ENCODE measurements at places on chromosomes 4 and X.

DNA sequence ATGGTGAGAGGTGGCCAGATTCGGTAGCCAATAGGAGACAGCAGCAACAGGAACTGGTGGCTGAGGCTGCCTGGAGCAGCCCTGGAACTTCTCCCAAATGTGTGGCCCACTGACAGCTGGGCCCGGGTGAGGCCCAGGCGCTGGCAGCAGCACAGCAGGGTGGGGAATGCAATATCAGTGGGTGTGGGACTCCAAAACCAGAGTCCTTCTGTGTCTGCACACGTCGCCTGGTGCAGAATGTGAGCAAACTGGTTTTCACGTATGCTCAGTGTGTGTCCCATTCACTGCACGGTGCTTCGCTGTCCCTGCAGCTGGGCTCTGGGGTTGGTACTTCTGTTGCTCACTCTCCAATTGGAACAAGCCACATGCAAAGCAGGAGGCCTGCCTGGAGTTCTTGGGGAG, 14.4 kb upstream of the CENPU start:
- no peak for DNase-seq

DNA sequence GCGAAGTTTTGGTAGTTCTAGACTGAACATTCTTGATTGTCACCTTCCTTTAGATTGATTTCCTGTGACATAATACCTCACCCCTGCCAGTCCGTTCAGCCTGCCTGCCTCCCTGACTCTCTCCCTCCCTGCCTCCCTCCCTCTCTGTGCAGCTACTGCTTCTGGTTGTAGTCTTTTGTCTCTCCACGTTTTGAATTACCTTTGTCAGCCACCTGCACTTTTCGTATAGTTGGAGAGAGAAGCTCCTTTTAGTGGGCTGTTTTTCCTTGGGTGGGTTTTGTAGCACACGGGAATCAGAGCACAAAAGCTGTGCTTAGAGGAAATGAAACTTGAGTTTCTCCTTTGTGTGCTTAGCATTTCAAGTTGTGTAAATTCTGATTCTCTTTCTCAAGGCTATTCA, 32.6 kb upstream of the MSMO1 start:
- DNase-seq: no peak

DNA sequence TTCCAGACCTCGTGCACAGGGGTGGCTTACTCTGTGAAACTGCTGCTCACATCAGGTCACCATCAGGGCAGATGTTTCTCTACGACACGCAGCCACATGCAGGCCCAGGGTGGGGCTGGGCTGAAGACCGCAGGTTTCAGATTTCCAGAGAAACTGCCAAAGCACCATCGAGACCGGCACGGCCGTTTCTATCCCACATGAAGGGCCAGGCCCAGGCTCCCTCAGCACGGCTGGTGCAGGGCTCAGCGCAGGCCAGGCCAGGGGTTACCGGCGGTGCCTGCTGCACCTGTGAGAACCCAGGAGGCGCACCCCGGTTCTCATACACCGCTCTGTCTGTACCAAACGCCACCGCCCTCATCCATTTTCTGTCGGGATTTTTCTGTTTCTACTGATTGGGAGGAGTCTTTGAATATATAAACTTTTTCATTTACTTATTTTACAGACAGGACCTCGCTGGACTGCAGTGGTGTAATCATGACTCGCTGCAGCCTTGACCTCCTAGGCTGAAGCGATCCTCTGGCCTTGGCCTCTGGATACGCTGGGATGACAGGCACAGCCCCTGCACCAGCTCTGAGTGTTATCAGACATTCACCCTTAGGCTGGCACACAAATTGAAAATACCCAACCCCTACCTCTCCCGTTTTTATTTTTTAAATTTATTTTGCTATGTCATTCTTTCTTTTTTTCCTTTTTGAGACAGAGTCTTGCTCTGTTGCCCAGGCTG, 17.1 kb downstream of the CTBP1 start:
- DNase-seq: no peak

DNA sequence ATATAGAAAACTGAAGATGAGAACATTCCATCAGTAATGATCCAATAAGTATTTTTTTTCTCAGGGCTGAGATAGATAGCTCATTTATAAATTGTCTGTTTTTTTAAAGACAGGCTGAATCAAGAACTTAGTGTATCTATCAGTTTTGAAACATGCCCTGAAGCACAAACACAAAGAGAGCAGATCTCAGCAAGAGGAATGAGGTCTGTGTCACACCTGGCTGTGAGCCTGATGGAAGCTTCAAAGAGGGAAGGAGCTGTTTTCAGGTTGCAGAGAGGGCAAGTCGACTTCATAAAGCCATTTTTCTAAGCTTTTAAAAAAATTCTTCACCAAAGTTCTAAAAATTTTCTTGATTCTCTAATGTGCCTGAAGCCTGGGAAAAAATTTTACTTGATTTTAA, 434.9 kb downstream of the PDGFC start:
- DNase-seq: no peak

DNA sequence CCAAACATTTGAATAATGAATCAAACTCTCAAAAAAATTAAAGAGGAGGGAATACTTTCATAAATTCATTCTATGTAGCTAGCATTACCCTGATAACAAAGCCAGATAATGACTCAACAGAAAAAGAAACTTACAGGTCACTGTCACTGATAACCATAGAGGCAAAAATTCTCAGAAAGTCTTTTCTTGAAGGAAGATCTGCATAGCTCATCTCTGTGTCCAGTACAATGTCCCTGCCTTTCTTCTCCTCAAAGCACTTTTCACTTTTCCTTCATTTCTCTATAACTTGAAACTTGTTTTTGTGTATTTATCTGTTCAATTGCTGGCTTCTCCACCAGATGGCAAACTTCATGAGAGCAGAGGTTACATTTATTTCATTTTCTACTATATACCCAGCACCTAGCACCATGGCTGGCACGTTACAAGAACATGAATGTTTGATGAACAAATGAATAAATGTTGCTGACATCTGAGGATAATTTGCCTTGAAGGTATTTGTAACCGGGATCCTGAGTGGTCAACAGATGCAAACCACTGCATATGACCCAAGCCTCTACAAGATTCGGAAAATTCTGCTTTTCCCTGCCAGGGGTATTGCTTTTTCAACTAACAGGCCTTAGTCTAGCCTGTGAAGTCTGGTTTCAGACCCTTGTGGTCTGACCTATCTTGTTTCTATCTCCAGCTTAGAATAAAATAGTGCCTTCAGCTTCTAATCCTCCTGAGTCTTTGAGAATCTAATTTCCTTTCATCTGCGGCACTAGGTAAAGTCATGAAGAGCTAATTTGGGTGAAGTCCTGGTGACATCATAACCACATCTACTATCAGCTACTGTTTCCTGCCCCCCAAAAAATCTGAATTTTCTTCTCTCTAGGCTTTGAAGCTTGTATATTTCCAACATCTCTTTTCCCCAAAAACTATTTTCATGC, 52.5 kb upstream of the ANTXR2 start:
- peak; percentile 11 for DNase-seq

DNA sequence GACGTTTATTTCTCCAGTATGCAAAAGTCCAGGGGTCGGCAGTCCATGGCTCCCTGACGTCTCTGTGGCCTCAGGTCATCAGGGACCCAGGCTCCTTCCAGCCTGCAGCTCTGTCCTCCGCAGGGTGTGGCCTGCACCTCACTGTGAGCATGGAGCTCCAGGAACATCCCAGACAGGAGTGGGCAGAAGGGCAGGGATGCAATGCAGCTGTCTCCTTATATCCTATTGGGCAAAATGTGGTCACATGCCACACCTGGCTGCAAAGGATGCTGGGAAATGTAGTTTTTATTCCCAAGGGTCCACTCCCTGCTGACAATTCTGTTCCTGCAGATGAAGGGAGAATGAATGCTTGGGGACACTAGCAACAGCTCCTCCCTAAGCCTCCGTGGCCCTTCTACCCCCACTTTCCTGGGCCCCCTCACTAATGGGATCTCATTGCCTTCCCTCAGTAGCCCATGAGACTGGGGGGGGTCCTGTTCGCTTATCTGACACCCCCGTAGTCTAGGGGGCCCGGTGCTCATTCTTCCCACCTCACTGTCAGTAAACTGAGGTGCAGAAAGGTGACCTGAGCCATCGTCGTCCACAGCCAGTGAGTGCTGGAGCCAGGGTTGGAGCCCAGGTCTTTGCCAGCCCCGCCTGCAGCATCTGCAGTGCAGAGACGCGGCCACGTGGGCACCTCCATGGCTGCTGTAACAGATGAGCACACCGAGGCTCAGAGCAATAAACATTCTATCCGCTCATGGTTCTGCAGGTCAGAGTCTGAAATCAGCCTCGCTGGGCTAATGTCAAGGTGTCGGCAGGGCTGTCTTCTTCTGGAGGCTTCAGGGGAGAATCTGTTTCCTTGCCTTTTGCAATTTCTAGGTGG, 5.9 kb upstream of the GRPEL1 start:
- DNase-seq: peak; percentile 86

- DNase-seq: no peak
Observed at GRCh38 chrX:57289089-57289488, 2.6 kb downstream of the FAAH2 start.

GRCh38 chr4:81577392-81577791, 105.7 kb upstream of the RASGEF1B start:
- no peak for DNase-seq

GRCh38 chrX:11478026-11478425, 184.8 kb downstream of the AMELX start:
- no peak for DNase-seq

- DNase-seq: peak; percentile 37
Observed at GRCh38 chr4:156968479-156968984, 3.1 kb downstream of the PDGFC start.

DNA sequence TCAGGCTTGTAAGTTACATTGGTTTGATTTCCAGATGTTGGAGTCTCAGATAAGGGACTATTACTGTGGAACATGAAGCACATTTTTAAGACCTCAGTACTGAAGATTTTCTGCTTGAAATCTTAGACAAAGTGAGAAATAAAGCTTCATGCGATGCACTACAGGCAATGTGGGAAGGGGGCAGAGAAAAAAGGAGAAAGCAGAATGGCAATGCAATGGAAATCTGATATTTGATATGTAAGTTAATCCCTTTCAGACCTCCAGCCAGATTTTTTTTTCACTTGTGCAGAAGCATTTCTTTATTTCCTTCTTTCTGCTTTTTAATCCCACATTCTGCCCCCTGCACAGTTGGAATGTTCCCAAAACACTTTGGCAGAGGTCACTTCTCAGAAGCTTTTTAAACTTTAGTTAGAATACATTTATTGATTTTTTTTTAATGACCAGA, 174.3 kb downstream of the ADGRL3 start:
- no peak for DNase-seq

DNA sequence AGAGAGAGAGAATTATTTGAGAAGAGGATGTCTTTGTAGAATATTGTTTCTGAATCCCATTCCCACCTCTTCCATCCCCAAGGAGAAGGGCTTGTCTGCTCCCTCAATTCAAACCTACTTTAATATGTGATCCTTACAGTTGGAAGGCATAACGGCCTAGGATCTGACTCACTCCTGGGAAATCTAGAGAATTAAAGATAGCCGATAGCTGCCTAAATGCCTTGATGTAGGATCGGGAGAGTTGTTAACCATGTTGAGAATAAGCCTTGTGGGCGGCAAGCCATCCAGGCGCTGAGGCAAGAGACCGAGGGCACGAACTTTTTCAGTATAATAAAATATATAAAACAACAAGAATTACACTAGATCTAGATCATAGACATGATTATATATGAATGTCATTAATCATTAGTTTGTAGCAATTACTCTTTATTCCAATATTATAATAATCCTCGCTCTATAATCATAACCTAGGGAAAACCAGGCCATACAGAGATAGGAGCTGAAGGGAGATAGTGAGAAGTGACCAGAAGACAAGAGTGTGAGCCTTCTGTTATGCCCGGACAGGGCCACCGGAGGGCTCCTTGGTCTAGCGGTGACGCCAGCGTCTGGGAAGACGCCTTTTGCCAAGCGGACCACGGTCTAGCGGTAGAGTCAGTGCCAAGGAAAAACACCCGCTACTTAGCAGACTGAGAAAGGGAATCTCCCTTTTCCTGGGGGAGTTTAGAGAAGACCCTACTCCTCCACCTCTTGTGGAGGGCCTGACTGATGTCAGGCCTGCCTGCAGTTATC, 13.5 kb downstream of the EMCN start:
- DNase-seq: no peak

DNA sequence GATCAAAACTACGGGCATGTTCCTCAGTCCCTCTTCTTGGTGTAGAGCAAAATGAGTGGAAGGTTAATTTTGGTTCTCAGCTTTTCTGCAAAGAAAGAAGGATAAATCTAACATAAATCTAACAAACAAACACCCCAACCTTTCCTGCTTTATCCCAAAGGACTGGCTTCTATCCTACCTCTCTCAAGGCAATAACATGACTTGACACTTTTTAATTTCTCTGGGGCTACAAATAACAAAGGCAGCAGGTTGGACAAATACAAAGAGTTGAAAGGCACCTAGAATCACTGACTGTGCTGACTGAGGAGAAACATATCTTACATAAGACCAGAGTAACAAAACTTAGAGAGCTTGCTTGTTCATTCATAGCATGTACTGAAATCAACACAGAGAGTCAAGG, 703.6 kb upstream of the PITX2 start:
- DNase-seq: no peak

DNA sequence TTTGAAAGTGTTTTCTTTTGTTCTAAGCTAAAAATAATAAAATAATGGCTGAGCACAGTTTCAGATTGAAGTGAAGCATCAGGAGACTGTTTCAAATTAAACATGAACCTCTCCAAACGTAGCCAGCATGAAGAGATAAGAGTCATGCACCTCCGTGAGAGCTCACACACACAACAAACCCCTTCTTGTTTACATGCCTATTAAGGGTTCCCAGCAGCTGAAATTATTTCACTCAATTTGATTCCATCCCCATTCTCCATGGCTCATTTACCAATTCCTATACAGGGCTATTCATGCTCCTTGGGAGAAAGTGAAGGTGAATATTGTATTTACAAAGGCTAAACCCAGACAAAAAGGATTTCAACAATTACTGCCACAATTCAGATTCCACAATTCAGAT, 954.1 kb upstream of the INTU start:
- DNase-seq: no peak

GRCh38 chrX:30364229-30364628, 55.0 kb upstream of the NR0B1 start:
- no peak for DNase-seq

DNA sequence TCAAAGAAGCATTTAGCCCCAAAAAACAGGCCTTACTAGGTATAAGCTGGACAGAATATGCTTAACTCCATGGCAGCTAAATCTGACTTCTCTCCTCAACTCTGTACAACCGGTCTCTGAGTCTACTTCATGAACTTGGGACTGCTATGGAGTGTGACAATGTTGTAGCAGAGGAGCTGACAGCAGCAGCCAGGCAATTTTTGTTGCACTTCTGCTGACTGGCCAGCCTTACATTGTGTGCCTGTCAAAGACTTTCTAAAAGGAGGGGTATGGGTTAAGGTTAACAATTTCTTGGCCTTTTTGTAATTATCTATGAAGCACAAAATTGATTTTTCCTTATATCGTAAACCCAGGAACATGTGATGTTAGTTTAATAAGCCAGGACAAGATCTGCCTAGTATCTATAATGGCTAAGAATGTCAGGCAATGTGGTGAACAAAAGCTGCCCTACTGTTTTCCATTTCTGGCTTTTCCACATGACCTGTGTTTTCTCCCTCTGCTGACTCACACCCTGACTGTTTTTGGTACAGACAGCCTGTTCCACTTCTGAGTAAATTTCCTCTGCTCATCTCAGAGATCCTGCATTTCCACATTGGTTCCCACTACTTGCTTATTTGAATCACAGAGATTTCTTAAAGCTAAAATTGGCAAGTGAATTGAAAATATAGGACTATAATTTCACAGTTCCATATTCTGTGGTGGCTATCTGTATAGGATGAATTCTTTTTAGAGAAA, 9.3 kb downstream of the NOX1 start:
- no peak for DNase-seq

- no peak for DNase-seq
Observed at GRCh38 chrX:136629084-136629750, 18.7 kb upstream of the CD40LG start.

- peak; percentile 53 for DNase-seq
Observed at GRCh38 chr4:41258783-41259182, 2.1 kb downstream of the UCHL1 start.
